ENCODE measurements at places on chromosomes 3 and 15.

- DNase-seq = no peak
Observed at GRCh38 chr15:90512981-90513380, 16.7 kb upstream of the CRTC3 start.

DNA sequence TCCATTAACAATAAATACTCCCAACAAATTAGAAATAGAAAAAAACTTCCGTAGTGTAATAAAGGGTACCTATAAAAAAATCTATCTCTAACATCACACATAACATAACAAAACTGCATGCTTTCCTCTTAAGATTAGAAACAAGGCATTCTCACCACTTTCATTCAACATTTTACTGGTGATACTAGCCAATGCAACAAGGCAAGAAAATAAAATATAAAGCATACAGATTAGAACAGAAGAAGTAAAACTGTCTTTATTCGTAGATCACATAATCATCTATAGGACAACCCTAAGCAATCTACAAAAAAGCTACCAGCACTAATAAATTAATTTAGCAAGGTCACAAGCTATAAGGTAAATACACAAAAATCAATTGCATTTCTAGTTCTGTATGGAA is 107.1 kb downstream of the PLD1 start:
- no peak for DNase-seq

GRCh38 chr3:117165601-117166051 is 456.0 kb downstream of the TUSC7 start:
- no peak for DNase-seq

DNA sequence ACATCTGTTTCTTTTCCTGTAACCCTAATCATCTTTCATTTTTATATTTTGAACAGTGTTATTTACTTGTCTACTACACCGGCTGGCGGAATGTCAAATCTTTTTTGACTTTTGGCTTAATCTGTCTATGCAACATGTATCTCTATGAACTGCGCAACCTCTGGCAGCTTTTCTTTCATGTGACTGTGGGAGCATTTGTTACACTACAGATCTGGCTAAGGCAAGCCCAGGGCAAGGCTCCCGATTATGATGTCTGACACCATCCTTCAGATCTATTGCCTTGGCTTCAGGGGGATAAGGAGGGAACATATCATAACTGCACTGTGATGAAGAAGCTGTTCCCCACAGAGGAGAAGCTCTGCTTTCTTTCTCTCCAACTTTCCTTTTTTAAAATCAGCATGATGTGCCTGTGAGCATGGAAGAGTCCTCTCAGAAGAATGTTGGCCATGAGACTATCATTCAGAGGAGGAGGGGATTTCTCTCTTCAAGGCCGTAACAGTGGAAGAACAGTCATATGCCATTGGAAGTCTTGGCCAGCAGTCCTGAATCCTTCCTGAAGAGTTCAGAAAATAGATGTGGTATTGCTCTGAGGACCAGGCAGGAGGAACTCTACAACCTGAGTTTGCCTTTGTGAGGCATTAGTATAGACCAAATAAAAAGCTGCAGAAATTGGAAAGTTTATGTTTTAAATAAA is 69.9 kb downstream of the SEC22A start:
- no peak for DNase-seq

GRCh38 chr15:98144388-98144787 is 183.9 kb downstream of the ARRDC4 start:
- DNase-seq = no peak

DNA sequence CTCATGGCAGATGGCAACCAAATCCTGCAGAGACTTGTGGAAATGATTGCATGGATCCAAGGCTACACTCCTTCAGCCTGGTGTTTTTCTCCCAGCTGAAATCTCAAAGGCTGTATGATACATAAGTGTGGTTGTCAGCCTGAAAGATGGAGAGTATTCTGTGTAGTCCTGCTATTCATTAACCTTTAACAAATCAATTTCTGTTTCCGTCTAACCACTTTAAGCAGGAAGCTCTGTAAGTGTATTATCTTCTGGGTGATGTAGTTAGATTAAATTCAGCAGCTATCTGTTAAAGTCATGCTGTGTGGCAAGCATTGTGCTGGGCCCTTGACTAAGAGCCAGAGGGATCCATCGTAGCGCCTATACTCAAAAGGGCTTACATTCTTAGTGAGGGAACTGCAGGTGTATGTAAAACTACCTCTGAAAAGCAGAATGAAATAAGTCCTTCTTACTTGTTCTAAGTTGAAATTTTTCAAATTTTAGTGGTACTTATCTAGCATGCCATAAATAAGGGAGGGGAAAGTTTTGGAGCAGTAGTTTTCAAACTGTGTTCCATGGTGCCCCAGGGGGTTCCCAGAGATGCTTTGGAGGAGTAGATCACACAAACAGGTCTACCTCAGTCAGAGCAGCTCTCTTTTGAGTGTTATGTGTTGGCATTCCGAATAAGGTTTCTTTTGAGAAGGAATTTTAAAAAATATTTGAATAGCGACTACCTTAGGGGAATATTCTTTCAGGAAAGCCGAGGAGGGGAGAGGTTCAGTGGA is 28.9 kb downstream of the HACD3 start:
- DNase-seq = no peak

GRCh38 chr3:46655271-46655670 is 38.2 kb downstream of the ALS2CL start:
- no peak for DNase-seq

- DNase-seq = no peak
Observed at GRCh38 chr3:111846717-111847116, 12.3 kb upstream of the PHLDB2 start.

- DNase-seq = peak; percentile 8
Observed at GRCh38 chr15:91407269-91407889, 307.3 kb downstream of the SV2B start.

DNA sequence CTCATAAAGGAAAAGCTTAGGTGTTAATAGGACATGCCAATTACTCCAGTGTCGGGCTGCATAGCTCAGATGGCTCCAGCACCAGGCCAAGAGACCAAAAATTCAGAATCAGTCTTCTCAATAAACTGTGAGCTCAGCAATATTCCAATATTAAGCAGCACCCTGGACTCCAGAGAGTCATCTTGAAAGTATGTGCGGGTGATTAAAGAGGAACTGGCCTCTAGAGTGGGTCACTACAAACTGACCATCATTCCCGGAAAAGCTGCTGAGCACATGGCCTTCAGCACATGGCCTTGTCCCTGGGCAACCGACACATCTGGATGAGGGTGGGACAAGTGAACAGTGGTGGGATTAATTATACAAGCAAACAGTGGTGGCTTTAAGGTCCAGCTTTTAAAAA is 59.0 kb downstream of the MAGI1 start:
- DNase-seq = no peak

GRCh38 chr3:55623786-55624185 is 136.7 kb upstream of the WNT5A start:
- DNase-seq = no peak

GRCh38 chr3:192026661-192027060 is 565.7 kb downstream of the PYDC2 start:
- DNase-seq = no peak

GRCh38 chr3:158970006-158970405 is 168.2 kb downstream of the MFSD1 start:
- DNase-seq = no peak

GRCh38 chr3:156148946-156149381 is 28.6 kb downstream of the KCNAB1 start:
- DNase-seq = no peak

DNA sequence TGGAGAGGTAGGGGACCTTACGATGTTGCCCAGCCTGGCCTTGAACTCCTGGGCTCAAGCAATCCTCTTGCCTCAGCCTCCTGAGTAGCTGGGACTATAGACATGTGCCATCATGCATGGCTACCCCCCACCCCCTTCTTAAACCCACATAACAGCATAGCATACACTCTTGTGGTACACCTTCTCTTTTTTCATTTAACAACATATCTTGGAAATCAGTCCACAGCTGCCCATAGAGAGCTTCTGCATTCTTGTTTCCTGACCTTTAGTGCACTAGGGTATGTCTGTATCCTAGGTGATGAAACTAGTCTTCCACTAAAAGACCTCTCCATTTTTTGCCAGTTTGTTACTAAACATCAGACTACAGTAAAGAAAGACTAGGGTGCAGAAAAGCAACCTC is 33.0 kb downstream of the SLC28A1 start:
- DNase-seq = no peak

DNA sequence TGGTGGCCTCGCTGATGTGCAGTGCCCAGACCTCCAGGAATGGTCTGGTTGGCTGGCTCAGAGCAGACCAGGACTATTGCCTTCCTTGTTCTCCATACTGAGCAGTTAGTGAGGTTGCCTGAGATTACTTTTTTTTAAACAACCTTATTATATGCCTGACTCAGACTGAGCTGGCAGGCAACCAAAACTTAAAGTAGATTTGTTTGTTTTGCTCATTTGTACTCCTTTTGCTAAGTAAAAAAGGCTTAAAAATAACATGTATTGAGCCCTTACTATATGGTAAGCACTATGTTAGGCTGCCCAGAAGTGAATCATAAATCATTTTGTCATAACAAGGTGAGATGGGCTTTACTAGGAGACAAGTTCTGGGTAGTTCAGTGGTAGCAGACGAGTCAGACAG is 92.4 kb downstream of the GHSR start:
- no peak for DNase-seq

GRCh38 chr15:100665570-100665969 is 63.2 kb downstream of the ASB7 start:
- no peak for DNase-seq

GRCh38 chr15:84960391-84961113 is 21.1 kb upstream of the PDE8A start:
- no peak for DNase-seq

GRCh38 chr3:44232407-44232806 is 9.3 kb upstream of the TOPAZ1 start:
- DNase-seq = no peak

GRCh38 chr3:80696280-80696679 is 928.5 kb upstream of the ROBO1 start:
- DNase-seq = no peak

- no peak for DNase-seq
Observed at GRCh38 chr15:94582368-94582767, 351.0 kb downstream of the MCTP2 start.

DNA sequence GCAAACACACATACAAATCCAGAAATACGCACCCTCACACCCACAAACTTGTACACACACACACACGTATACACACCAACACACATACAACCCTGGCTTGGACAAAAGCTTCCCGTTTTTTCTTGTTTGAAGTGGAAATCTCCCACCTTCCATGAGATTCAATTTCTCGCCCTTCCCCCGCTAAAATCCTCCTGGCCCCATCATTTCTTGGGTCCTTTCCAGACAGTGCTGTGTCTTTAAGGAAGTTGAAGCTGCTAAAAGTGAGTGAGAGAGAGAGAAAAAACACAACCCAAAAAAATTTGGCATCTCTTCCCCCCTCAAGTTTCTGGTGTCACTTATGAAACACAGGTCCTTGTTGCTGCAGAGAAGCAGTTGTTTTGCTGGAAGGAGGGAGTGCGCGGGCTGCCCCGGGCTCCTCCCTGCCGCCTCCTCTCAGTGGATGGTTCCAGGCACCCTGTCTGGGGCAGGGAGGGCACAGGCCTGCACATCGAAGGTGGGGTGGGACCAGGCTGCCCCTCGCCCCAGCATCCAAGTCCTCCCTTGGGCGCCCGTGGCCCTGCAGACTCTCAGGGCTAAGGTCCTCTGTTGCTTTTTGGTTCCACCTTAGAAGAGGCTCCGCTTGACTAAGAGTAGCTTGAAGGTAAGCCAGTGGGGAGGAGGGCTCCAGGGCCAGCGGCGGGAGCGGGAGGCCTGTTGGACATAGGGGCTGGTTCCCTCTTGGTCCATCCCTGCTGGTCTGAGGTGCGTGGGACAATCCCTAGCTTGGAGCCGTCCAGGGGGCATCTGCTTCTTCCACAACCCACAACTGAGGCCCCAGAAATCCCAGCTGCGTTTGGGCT is at the start of gene ISLR:
Gene ISLR (plus strand): TSS at position 331 of the 839 bp plus-strand sequence. CDS start 1,149 bp downstream, outside the sequence.
- DNase-seq = no peak

DNA sequence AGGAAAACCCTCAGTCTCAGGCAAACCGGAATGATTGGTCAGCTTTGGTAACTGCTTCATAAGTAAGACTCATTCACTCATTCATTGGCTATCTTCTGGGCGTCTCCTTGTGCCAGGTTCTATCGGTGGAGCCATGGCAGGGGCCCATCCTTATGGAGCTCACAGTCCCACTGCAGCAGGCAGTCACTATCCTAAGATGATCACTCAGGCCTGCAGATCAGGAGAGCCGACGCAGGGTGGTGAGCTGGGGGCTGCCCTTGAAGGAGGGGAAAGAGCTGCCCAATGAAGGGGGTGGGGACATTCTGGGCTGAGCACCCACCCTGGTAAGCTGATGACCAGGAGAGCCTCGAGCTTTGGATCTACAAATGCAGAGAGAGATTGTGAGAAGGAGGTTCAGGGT is 20.5 kb upstream of the FGD5 start:
- DNase-seq = no peak

GRCh38 chr3:134372396-134373270 is 1.6 kb downstream of the AMOTL2 start:
- DNase-seq = no peak

- DNase-seq = no peak
Observed at GRCh38 chr15:93897377-93897776, 334.0 kb upstream of the MCTP2 start.

DNA sequence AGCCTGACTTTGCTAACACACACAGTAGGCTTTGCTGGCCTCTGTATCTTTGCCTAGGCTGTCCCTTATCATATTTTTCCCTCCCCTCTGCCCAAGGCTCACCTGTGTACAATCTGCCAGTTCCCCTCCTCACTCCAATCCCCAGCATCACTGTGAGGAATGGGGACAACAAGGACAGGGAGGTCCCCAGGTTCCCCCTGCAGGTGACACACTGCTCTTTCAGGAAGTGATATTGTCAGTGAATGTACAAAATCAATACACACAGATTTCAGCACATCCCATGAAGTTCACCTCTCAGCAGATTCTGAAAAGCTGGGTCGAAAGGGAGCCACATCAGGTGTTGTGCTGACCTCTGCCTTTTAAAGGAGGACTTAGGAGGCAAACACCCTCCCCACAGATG is 177.5 kb downstream of the RAB11A start:
- peak; percentile 52 for DNase-seq

- no peak for DNase-seq
Observed at GRCh38 chr3:140630366-140630765, 47.5 kb upstream of the TRIM42 start.

GRCh38 chr15:80710635-80711554 is 15.8 kb downstream of the ABHD17C start:
- DNase-seq = no peak

GRCh38 chr3:151008699-151009098 is 36.2 kb upstream of the CLRN1 start:
- DNase-seq = no peak

DNA sequence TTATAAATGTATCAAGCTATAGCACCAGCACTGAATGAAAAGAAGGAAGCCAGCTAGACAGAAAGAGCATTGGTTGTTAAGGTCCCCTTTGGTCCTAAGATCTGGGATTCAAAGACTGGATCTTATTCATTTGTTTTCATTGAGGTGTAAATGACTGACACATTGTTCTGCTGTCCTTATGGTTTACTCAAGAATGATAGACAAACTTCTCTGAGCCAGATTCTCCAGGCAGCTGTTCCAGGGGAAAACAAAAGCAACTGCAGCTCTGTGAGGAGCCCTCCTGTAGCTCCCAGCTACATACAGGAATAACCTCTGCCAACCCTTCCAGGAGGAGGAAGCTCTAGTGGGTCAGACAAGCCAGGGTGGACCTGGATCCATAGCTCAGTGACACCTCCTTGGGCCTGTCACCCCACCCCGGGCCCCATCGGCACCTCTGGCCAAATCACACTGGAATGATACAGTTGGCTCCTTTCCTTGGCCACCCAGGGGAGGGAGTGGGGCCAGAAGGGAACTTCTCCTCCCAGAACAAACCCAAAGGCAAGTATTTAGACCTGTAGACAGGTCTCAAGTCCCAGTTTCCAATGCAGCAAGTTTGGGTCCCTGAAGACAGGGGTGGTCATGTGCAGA is 57.8 kb downstream of the ZNF621 start:
- no peak for DNase-seq

GRCh38 chr3:25019506-25019905 is 408.6 kb upstream of the RARB start:
- no peak for DNase-seq

All from WERI-Rb-1 (cell line).